Tibial artery (tissue), 4 donors: ENCODE measurements at places on chromosomes 6 and 20.
A peak's percentile ranks its signal among the peaks of the same experiment; 100 is the strongest.

- no peak for DNase-seq
These were observed 11.9 kb upstream of the CAPN11 start for GRCh38 chr6:44146685-44147084.

DNA sequence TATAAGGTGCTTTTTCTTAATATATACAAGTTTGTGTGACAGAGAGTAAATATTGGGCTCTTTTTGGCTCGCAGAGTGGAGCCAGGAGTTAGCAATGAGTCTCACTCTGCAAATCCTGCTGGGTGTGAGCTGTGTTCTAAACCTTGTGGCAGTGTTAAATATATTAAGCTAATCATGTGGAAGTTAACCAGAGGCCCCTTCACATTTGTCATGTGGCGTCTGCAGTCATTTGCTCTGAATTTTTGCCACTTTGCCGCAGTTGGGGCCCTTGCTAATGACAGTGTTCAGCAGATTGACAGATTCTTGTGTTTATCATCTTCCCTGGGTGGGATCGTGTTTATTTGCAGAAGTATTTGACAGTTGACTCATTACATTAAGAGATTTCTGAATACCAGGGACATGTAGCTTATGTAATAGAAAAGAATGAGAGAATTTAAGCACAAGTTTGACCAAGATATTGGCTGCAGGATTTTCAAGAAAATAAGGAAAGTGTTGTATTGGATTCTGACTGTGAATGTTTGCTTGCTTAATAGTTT, 37.9 kb downstream of the SPATA2 start:
- no peak for DNase-seq

DNA sequence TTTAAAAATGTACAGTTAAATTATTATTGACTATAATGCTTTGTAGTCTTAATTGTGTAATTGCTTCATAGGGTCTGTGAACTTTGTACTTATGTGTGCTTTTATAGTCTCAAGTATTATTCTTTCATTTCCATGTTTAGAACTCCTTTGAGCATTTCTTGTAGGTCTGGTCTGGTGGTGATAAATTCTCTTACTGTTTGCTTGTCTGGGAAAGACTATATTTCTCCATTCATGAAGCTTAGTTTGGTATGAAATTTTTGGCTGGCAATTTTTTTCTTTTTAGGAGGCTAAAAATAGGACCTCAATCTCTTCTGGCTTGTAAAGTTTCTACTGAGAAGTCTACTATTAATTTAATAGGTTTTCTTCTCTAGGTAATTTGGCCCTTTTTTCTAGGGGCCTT, 67.4 kb downstream of the CCDC170 start:
- DNase-seq, result no peak

- no peak for DNase-seq
These were observed 78.3 kb upstream of the CLDN20 start for GRCh38 chr6:155185544-155185943.

- peak; percentile 61 for DNase-seq
These were observed at the start of gene AIG1 for GRCh38 chr6:143060806-143061596. TSS of gene AIG1 (plus strand) at chr6:143060889. CDS start at chr6:143060926, 37 bp downstream.

DNA sequence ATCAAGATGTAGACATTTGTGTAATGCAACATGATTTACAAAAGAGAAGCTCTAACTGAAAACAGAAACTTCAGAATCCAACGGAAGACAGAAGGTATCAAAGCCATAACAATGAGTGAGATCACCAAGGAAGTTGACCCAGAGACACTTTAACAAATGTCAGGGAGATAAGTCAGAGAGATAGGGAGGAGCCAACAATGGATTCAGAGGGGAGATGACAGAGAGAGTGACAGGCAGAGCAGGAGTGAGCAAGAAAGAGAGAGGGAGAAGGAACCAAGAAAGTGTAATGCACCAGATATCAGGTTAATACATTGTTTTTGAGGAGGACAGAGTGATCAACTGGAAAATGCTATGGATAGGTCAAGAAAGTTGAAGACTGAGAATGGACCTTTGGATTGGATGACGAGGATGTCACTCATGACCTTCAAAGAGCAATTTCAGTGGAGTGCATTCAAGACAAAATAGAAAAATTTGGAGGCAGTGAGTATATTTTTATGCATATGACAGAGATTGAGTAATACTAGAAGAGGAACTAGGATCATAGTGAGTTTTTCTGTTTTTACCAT, 86.6 kb downstream of the TRDN start:
- DNase-seq, result no peak

- DNase-seq, result no peak
These were observed 137.5 kb downstream of the FOXA2 start for GRCh38 chr20:22446613-22447446.

GRCh38 chr6:13285705-13286104, 42.6 kb downstream of the TBC1D7 start:
- no peak for DNase-seq

DNA sequence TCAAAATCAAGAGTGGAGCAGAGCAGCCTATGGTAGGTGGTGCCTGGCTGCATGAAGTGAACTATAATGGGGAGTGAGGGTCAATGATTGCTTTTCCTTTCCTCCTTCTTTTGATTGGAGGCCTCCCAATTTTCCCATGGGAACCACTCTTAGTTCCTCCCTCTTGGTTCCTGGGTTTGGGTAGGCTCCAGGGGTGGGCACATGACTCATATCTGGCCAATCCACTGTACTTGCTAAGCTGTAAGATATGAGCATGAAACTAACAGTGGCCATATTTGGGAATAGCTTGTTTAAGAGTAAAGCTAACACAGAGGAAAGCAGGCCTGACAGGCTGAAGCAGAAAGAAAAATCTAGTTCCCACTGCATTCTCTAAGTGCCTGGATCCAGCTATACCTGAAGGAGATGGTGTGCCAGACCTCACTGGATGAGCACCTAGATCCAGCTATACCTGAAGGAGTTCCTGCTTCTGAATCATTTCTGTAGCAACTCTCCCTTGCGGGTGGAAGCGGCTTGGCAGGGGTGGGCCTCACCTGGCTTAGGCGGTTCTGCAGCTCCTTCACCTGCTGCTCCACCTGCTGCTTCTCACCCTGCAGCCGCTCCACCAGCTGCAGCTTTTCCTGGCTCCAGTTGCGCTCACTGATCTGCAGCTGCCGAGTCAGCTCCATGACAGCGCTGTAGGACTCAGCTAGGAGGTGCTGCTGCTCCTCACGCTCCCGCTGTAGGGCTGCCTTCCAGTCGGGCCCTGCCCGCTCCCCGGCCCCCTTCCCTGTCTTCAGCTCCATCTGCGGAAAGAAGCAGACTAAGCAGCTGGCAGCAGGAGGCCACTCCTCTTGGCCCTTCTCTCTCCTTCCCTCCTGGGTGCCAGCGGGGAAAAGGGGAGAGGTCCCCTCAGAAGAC, 29.0 kb upstream of the DSN1 start:
- no peak for DNase-seq

DNA sequence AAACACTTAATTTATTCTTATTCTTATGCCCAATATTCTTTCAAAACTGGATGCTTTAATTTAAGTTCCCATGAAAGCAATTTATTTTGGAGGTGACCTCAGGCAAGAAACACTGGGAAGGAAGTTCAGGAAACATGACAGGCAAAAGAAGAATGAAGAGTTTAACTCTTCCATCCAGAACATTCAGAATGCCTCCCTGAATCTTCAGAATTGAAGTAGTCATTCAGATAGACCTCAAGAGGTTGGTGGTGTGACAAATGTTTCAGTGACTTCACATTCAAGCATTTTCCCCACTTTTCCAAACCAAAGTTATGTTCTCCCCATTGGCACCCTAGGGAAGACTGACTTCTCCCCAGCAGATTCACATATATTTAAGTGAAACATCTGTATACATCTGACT, 110.5 kb downstream of the HAO1 start:
- DNase-seq, result no peak

- DNase-seq, result no peak
These were observed 623.3 kb upstream of the MANEA start for GRCh38 chr6:94953867-94954631.

DNA sequence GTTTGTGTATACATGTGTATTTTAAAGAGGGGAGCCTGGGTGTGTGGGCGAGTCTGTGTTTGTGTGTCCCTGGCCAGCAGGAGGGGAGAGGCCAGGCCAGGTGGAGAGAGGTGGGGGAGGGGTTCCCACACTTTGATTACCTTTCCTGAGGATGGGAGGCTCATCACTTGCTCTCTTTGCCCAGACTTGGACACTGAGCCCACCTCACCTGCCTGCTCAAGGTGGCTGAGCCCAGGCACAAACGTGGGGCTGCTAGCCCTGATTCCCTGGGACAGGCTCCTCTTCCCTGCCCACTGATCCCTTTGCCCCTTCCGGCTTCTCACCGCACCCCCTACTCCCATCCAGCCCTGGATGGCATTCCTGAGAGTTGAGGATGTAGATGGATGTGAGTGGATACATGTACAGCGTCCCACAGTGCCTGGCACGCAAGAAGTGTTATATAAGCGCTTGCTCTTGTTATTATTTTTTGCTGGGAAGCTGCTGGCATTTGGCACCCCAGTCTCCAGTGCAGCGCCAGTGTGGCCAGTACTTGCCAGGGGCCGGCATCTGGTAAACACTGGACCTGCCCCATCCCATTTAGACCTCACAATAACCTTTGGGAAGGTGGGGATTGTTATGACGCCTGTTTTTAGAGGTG, 2.7 kb downstream of the CEBPB start:
- DNase-seq, result peak; percentile 77

GRCh38 chr6:33661106-33661838, 40.1 kb downstream of the ITPR3 start:
- DNase-seq, result no peak

DNA sequence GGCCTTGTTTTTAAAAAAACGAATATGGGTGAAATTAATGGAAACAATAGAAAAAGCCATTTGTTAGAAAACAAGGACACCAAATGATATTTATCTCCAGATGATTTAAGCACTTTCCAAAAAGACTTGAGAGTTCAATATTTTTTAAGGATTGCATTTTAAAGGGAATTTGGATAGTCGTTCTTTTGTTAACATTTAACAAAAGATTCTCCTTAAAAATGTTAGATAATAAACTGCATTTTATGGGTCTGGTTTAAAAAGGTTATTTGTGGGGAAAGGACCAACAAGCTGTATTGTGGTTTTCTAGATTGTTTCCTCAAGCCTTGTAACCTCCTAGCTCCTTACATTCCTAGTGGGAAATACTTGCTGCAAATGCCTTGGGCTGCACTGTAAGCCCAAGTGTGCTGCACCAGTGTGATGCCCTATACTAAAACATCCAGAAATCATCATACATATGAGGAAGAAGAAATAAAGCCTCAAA, 1.5 kb upstream of the PHIP start:
- no peak for DNase-seq

DNA sequence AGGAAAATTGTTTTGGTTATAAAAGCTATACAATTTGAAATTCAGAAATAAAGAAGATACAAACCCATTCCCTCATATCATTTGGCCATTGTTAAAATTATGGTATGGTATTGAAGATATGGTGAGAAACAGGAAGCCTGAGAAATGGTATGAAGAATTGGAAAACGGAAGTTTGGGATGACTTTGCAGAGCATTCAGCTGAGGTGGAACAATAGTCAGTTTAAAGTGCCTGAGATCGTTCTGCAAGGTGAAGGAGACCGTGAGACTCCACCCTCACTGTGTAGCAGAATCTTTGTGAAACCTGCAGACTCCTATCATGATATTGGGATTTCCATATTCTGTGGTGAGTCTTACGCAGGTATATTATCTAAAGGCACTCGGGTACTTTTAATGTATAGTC, 97.3 kb downstream of the ADGRB3 start:
- no peak for DNase-seq

GRCh38 chr6:46925563-46926253, 4.0 kb upstream of the ADGRF5 start:
- DNase-seq, result peak; percentile 82

GRCh38 chr6:3937438-3937837, 88.3 kb downstream of the FAM50B start:
- no peak for DNase-seq

DNA sequence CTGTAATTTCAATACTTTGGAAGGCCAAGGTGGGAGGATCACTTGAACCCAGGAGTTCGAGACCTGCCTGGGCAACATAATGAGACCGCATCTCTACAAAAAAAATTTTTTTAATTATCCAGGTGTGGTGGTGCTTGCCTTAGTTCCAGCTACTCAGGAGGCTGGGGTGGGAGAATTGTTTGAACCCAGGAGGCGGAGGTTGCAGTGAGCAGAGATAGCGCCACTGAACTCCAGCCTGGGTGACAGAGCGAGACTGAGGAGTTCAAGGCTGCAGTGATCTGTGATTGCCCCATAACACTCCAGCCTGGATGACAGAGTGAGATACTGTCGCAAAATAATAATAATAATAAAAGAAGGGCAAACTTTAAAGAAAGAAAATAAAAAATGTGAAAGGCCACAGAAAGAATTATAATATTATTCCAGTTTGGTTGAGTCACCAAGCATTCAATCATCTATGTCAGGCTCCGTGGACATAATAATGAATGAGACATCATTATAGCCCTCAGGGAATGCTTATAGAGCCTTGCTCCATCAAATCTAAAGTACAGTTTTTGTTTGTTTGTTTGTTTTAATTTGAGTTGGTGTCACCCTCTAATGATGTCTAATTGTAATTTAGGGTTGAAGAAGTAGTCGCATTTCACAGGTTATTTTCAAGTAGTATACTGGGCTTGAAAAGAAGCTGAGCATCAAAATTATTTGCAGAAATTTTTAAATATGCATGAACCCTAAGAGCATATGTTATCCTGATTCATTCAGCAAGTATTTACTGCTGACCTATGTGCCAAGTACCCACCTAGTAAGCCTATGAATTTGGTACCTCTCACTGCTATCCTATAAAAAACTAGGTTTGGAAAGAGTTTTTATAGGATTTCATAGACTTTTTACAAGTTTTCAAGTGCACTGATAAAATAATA, 15.1 kb downstream of the GLYATL3 start:
- no peak for DNase-seq

- no peak for DNase-seq
These were observed 772.7 kb downstream of the MAFB start for GRCh38 chr20:39916236-39916765.

DNA sequence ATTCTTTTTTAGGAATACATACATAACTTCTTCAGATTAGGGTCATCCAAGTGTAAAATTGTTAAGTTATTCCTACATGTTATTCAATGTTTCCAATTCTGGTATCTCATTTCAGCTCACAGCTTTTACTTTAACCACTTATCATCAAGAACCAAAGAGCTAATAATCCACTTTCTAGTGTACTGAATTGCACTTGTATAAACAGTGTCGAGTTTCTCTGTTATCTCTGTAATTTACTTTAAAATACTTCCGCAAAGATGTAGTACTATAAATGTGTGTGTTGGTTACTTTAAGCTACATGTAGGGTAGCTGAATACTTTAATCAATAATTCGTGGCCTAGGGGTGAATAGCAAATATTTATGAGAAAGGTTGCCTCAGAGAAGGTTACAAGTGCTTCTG, 8.8 kb upstream of the GJA1 start:
- no peak for DNase-seq
